Left lung (tissue), 14 donors: ENCODE measurements at places on chromosomes 3 and 15. TPM values are rescaled to one million over a fixed set of nuclear protein-coding genes. Genes with fewer than 3 reads are reported as not detected.

DNA sequence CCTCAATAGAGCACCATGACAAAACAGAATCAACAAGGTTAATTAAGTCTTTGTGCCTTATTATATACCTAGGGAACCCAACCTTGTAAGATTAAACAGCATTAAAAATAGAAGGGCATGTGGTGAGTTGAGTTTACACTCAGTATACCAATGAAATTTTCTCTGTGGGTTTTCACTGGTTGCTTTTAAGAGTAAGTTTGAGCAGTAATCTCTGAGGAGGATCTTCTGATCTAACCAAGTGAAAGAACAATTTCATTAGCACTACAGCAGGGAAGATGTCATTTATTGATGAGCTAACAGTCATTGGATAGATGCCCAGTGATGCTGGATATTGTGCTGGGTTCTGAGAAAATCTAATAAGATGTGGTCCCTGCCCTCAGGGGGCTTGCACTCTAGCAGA, 26.9 kb upstream of the AKAP13 start:
- DNase-seq: no peak

DNA sequence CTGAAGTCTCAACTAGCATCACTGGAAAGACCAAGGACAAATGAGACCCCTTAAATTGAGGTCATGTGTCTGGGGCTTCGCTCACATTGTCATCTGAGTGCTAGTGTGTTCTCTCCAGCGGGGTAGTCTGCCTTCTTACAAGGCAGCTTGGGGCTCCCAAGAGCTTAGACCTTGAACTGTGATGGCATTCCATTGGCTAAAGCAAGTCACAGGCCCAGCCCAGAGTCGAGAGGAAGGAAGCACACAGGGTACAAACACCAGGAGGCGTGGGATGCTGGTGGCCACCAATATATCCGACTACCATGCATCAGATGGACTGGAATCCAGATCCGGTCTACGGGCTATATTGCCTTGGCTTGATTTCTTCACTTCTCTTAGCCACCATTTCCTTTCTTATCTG, 31.5 kb upstream of the DYNC1LI1 start:
- DNase-seq: no peak

DNA sequence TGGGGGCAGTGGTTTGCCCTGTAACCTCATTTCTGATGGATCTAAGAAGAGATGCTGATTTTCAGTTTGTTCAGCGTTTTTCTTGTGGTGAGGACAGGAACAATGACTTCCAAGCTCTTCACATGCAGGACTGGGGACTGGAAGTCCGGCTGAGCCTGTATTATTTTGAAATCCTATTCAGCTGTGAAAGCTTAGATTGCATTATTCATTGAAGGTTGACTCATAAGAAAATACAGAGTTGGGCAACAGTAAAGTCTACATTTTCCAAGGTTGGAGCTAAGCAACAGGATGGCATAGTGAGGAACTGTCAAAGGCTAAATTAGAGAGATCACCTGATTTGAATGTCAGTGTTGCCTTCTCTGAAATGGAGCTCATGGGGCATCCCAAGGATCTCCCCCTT, 230.9 kb upstream of the FEZF2 start:
- no peak for DNase-seq

DNA sequence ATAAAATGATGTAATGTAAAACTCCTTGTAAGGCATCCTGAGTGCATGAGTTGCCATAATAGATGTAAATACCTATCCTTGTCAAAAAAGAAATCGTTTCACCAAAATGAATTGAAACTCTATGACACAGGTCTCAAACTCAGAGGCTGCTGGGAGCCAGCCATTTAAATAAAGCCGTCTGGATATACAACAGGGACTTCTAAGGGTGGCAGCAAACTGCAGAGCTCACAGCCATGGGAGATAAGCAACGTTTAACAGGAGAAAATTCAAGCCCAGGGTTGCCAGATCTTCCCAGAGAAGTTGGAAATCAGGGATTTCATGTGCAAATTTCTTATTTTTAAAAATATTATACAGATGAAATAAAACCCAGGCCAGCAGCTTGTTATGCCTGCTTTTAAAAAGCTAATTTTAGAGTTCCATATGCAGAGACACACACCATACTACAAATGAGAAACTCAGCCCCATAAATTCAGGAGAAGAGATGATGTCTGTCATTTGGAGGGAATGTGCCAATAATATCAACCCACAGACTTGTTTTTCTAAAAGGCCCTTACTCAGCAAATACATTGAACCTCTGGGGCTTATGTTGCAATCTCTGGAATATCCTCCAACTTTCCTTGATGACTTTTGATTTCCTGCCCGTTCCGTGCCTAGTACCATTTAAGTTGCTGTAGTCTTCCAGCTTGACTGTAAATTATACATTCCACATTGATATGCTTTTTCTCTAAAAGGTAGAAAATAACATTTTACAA, 75.6 kb downstream of the AQP9 start:
- DNase-seq: peak; percentile 68

MORC1 gene
- not detected for polyA plus RNA-seq

NPAP1 gene
- 0.98 TPM for polyA plus RNA-seq

DNA sequence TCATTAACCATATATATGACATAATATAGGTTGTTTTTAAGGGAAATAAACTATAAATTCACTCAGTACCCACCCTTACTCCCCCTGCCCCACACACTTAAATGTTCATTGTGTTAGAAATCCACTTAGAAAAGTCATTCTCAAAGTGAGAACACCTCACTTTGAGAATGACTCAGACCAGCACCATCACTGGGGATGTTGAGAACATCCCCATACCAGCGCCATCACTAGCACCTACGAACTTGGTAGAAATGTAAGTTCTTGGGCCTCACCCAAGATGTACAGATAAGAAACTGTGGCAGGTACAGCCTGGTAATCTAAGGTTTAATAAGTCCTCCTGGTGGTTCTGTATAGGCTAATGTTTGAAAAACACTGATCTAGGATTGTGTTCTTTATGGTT, 362.6 kb downstream of the LPP start:
- DNase-seq: no peak

GRCh38 chr15:25493823-25494526, 55.2 kb upstream of the UBE3A start:
- no peak for DNase-seq

SERINC4 gene
- polyA plus RNA-seq: 0.22 TPM

DNA sequence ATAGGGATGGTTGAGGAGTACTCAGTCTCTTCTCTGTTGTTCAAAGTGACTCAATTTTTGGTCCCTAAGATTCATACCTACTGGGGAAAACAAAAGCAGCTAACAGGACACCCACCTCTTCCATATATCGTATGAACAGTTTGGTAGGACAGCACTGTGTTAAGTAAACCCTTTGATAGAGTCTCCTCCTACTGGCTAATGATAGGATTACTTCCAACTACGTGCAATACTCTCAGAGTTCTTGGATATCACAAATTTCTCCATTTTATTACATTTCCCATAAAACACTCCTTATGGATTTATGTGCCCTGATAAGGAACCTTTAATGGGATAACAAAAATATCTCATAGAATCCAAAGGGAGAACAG, 200.2 kb upstream of the GOLGA6L4 start:
- DNase-seq: no peak

GRCh38 chr3:13002398-13003124, 70.7 kb downstream of the IQSEC1 start:
- no peak for DNase-seq

EFHB gene
- 3.4 TPM for polyA plus RNA-seq
